Mesendoderm (in vitro differentiated cells): ENCODE measurements at places on chromosomes 12 and 14.
A peak's percentile ranks its signal among the peaks of the same experiment; 100 is the strongest.

DNA sequence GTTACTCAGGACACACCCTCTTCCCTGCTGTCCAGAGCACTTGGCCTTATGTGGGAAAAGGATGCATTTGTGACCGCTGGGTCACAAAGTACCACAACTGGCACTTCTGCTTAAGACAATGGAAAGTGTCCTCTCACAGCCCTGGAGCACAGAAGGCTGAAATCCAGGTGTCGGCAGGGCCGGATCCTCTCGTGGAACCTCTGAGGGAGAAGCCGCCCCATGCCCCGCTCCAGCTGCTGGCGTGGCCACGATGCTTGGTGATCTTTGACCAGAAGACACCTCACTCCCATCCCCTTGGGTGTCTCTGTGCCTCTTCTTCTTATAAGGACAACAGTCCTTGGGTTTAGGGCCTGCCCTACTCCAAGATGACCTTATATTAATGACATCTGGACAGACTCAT lies 157.0 kb downstream of the PIWIL1 start:
- DNase-seq = no peak

- DNase-seq = peak; percentile 45
Measured at GRCh38 chr14:51650716-51651387, 858 bp upstream of the FRMD6 start.

GRCh38 chr12:2574355-2574935 lies 220.3 kb upstream of the FKBP4 start:
- no peak for DNase-seq

DNA sequence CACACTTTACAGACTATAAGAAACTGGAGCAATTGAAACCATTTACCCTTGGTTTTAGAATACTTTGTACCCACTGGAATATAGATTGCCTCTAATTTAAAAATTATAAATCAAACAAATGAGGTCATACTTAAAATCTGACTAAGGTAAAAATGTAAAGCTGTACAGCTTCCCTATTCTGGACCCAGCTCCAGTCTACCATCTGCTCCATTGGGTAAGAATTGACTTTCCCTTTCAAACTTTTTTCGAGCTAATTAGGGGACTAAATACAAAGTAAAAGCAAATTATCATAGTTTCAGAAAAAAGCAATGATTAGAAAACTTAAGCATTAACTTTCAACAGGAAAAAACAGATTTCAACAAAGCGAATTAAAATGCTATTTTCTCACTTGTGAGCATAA lies 4.3 kb downstream of the KRR1 start:
- DNase-seq = no peak

DNA sequence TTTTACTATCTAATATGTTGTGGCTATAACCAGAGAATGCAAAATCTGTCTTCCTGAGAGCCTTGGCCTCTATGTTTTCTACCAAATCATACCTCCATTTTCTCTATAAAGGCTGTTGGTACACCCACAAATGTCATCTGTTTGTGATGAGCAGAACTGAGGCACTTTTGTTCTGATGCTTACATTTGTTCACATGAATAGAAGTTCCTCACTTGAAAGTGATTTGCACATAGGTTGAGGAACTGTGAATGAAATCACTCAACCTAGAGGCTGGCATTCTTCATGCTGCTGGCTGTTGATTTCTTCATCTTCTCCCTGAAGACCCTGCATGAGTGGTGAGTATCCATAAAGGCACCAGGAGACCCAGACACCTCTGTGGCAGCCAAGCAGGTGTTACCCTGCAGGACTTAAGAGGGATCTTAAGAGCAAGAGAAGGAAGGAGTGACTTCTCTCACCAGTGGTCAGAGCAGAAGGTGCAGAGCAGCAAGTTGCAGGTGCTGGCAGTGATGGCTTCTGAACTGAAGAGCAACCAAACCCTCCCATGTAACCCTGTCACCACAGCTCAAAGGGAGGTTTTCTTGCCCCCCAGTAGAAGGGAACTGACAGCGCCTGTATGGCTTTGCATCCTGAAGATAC lies 110.3 kb downstream of the HMGA2 start:
- no peak for DNase-seq

GRCh38 chr14:67395876-67396189 lies 16.1 kb downstream of the PLEK2 start:
- DNase-seq = no peak

DNA sequence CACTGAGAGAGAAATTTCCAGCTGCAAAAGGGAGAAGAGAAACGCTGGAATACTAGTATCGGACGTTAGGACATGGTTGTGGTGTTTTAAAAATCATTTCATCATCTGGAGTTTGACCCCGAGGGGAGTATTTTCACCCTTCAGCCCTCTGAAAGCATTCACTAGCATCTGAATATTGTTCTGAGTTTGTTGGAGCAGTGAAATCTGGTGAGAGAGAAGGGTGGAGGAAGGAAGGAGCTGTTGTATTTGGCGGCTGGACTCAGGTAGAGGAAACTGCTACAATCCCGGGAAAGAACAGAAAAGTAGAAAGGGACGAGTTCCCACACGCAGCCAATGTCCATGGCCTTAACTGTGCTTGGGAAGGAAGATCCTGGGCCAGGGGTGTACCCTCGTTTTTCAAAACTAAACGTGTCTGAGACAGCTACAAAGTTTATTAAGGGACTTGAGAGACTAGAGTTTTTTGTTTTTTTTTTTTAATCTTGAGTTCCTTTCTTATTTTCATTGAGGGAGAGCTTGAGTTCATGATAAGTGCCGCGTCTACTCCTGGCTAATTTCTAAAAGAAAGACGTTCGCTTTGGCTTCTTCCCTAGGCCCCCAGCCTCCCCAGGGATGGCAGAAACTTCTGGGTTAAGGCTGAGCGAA lies 896 bp upstream of the CDKN1B start:
- peak; percentile 25 for DNase-seq

DNA sequence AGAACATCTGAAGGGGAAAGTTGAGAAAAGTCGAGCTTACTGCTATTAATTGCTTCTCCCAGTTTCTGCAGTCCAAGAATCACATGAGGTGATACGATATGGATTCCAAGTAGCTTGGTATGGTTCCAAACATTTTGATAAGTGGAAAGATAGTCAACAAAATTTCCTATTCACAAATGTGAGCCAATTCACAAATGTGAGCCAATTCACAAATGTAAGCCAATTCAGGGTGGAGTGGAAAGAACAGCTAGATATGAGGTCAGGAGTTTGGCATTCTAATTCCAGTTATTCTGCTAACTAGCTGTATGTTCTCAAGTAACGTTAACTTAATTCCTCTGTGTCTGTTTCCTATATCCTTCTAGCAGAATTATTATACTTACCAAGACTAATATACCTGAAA lies 37.6 kb upstream of the DHRS4 start:
- DNase-seq = no peak

DNA sequence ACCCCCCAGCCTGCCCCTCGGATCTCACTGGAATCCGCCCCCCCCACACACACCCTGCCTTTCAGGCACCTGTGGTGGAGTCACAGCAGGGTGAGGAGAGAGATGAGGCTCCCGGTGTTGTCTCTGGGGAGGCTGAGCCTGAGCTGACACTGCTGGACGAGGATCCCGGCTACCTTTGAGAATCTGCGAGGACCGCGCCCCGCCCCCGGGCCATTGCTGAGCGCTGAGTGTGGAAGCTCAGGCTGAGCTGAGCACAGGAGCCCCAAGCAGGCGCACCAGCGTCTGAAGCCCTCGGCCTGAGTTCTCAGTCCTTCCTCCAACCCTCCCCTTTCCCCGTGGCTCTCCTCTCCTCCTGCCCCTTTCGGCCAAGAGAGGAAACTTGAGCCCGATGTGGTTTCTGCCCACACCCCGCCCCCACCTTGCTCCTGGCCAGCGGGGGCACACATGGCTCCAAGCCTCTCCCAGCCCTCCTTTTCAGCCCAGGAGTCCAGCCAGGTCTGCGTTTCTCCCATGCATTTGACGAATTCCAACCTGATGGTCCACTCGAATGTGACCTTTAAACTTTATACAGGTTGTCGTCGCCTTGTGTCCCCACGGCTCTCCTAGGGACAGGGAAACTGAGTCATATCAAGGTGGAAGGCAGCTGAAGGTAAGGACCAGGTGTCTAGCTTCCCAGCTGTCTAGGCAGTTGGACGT lies at the start of gene NFE2:
NFE2 (minus strand) TSS at position 284 of the 696 bp plus-strand sequence. CDS start 5,767 bp downstream, outside the sequence.
- peak; percentile 97 for DNase-seq

GRCh38 chr12:95168746-95169145 lies 48.5 kb downstream of the FGD6 start:
- no peak for DNase-seq

- no peak for DNase-seq
Measured at GRCh38 chr12:848882-849527, 96.6 kb downstream of the WNK1 start.

- DNase-seq = no peak
Measured at GRCh38 chr14:32633224-32633859, 304.2 kb downstream of the AKAP6 start.

DNA sequence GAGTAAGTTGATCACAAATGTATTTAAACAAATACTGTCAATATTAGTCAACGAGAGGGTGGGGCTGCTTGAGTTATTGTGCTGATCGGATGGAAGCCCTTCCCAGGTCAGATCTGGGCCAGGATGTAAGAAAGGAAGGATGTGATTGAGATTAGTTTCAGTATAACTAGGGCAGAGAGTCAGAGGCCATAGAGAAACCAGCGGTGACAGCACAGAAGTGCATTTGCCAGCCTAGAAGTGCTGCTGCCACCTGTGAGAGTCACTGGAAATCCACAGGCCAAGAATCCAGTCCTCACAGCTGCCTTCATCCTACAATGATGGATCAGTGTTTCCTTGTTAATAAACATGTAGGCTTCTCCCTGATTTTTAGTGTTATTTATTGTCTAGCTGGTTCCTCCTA lies 9.8 kb upstream of the FERMT2 start:
- DNase-seq = no peak

GRCh38 chr12:15644700-15645099 lies 144.5 kb downstream of the EPS8 start:
- DNase-seq = no peak

DNA sequence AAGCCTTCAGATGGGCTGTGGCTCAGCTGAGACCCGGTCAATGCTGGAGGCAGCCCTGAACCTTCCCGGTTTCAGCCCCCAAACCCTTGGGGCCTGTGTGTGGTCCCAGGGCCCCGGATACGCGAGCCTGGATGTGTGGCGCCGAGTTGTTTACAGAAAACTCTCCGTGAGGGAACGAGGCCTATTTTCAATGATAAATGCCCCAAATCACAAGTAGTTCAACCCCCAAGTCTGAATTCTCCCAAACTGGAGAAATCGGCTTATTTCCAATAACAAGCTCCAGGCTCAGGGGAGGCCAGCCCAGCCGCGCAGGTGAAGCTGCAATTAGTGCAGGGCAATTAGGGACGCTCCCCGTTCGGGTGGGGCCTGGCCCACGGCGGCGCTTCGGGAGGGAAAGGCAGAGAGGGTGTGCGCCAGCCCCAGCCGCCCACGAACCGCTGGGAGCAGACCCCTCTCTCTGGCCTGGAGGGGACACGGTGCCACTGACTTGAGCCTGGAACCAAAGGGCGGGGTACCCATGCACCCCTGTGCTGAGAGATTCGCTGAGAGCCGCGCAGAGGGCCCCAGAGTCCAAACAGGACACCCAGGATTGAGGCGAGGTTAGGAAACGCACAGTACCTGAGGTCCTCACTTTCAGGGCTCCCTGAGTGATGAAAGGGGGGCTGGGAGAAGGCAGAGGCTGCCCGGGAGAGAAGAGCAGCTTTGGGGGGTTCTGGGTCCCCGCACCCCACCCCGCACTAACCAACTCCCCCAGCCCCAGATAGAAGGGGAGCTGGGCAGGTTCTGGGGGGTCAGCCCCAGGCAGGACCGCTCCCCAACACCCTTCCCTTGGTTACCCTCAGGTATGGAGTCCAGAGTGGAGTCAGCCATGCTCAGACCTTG lies 14.2 kb upstream of the ANKRD9 start:
- DNase-seq = no peak

DNA sequence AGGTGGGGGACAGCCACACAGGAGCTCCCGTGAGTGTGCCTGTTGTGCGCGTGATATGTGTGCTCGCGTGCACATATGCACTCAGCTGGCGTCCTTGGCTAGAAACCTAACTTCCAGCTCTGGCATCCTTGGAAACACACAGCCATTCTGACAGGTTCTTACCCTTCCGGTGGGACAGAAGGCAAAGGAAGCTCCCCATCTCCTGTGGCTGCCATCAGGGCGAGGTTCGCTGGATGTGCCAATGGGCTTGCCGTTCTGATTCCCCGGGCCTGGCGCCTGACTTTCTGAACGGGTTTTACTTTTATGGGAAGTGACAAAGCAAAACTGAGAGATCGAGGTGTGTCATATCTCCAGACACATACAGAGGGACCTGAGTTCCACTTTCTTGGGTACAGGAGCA lies 124.7 kb downstream of the PAPOLA start:
- DNase-seq = no peak

GRCh38 chr12:15522574-15523187 lies 200.4 kb downstream of the PTPRO start:
- peak; percentile 51 for DNase-seq

DNA sequence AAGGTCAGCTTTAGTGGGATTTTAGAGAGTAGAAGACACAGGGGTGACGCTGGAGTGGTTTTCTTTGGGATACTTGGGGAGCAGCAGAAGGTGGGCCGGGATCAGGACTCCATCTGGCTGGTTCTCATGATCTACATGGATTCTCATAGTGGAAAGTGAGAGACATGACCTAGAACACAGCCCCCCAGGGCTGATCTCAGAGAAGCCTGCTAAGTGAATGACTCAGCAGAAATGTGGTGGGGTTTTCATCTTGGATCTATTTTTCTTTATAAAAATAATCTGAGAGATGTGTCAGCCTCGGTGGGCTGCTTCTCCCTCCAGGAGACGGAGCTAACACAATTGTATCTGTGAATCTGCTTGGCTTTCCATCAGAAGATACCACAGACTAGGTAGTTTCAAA lies 484.4 kb downstream of the TMEM121 start:
- no peak for DNase-seq
